ENCODE measurements at places on chromosomes 2 and 18.
A peak's percentile ranks its signal among the peaks of the same experiment; 100 is the strongest.

DNA sequence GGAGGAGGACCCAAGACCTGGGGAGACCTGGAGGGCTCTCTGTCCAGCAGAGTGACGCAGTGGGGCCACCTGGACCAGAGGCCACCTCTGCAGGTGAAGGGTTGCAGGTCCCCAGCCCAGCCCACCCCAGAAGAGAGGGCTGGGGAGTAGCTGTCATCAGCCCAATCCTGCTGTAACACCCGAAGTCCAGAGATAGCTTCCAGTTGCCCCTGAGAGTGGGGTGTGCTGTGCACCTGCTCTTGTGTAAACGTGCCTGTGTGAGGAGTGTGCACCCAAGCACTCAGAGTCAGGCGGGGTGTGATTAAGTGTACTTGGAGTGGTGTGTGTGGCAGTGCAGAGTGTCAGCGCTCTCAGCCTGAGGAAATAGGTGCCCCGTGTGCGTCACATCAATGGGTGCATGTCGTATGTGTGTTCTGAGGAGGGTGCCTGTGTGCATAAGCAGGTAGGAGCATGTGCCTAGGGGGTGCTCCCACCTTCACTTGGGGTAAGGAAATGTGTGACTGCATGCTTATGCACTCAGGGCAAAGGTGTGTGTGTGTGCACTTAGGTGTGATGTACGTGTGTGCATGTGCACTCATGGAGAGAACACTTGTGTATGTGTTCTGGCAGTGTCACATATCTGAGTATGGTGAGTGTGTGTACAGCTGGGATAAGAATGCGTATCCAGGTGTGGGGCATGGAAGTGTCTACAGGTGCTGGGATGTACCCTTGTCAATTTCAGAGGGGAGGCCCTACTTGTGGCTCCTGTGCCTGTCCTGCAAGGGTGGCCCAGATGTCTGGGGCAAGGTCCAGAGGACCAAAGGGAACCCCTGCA, 672 bp downstream of the ATP6V1B1 start:
- no peak for DNase-seq

- DNase-seq, result no peak
These were observed 709.5 kb upstream of the ACVR2A start for GRCh38 chr2:147135376-147135775.

DNA sequence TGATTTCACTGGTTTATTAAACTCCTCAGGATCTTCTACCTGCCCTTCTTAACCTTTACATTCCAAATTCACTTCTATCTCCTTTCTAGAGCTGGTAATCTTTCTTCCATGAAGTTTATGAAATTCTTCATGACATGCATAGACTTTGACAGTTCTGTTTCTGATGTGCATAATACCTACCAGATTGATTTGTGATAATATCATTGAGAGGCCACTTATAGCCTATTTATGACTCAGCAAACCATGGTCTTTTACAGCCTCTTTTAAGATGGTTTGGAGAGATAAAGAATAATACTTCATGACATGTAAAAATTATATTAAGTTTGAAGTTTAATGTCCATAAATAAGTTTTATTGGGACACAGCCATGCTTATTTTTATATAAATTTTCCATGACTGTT, 14.0 kb downstream of the SCN2A start:
- DNase-seq, result no peak

DNA sequence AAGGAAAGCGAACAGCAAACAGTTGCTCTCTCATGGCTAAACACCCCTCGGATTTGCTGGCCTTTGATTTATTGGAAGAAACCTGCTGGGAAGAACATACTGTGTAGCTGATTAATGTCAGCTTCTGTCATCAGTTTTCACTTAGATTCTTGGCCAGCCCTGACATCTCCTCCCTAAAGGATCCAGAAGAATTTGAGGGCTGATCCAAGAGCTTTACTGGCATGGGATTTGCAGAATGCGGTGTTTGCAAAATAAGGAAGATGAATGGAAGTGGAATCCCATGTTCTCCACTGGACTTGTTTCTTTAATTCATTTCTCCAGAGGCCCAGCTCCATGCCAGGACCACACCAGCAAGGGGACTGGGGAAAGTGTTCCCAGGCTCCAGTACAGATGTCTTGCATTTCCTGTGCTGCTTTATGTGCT, 80.5 kb downstream of the RDH14 start:
- no peak for DNase-seq

GRCh38 chr18:63648241-63648640, 4.2 kb upstream of the SERPINB4 start:
- DNase-seq, result no peak

GRCh38 chr18:9673296-9674251, 34.5 kb upstream of the RAB31 start:
- no peak for DNase-seq

GRCh38 chr2:202634556-202635427, at the start of gene FAM117B:
Gene FAM117B (plus strand): TSS chr2:202634969. CDS start chr2:202635188, 219 bp downstream.
- DNase-seq, result peak; percentile 96

GRCh38 chr2:41042343-41042742, 590.5 kb upstream of the SLC8A1 start:
- DNase-seq, result no peak

- peak; percentile 56 for DNase-seq
These were observed 10.6 kb upstream of the ITGB6 start for GRCh38 chr2:160210599-160211138.

DNA sequence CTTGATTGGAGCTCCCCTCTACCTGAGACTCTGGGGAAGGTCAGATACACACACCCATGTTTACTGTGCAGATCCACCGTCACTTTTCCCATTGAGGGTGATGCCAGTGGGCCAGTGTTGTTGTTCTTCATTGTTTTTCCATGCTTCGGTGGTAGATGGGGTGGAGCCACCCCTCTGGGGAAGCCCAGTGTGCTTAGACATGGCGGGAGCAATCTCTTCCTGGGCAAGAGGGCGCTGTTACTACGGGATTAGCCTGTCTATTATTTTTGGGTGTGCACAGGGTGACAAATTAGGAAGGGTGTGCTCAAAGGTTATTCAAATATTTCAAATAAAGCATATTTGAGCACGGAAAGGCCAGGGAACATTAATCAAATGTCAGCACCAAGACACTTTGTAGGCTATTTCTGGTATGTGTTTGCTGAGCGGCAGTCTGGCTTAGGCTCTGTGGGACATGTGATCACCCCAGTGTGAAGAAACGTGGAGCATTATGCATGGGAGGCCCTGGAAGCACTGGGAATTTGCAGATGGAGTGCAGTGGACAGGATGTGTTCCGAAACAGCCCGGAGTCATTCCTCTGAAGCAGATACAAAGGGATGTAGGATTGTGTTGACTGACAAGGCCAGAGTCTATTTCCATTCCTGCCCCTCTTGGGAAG, 34.8 kb upstream of the SMIM21 start:
- DNase-seq, result no peak

- DNase-seq, result peak; percentile 19
These were observed 21.6 kb upstream of the SLC20A1 start for GRCh38 chr2:112623913-112624777.

GRCh38 chr2:46569061-46569560, 89.7 kb downstream of the TMEM247 start:
- no peak for DNase-seq

DNA sequence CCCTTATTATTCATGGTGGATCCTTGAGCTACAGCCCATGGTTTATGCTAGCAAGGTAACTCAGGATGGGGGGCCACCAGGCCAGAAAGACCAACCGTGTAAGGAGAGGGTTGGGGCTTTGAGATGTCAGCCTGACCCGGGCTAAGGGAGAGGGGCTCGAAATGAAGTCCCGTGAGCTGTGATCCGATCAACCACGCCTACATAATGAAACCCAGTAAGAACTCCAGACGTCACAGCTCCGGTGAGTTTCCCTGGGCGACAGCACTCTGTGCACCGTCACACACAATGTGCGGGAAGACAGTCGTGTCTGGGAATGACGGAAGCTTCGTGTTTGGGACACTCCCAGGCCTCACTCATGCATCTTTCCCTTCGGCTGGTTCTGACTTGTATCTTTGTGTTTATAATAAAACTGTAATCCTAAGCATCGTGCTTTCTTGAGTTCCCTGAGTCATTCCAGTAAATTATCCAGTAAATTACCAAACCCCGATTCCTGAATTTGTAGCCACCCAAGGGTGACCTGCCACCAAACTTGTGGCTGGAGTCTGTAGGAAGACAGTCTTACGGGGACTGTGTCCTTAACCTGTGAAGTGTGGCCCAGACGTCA, 44.2 kb downstream of the CYP27C1 start:
- DNase-seq, result no peak

DNA sequence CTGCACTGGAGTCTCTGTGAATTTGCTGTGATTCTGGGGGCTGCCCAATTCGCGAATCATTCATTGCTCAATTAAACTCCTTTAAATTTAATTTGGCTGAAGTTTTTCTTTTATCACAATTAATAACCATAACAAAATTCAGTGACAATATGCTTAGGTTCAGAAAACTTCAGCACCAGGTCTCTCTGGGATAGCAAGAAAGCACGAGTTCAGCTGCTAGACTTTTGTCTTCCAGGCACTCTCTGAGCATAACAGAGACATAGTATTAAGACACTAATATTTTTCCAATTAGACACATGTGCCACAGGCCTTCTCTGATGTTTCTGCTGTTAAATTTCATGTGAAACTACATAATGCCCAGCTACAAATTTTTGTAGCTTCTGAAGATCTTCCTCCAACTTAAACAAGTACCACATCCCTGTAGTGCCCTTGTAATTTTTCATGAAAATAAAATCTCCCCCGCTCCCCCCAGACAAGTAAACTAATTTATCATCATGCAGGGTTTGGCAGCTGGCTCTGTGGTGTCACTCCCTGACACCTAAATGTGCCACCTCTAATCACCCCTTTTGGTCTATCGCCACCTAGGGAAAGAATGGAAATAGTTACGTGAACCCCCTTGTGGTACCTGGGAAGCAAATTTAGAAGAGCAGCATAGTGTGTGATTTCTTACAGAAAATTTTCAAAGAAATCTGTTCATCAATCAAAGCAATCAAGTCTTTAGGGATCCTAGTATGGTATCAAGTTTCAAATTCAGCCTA, 94.1 kb downstream of the CSRNP3 start:
- no peak for DNase-seq

DNA sequence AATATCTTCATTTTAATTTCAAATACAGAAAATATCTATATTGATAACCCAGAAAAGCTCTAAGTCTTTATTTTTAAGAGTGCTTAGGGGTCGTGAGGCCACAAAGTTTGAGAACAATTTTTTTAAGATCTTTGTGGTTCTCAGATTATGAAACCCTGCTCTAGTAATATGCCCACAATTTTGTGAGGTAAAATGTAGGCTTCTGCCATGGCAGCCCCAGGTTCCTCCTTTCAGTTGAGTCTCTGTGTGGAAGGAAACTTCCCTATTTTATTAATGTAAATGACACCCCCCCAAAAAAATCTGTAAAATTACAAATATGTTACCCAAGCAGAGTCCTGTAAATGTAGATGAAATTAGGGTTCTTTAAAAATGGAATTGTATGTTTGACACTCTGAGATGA, 600.5 kb downstream of the SATB2 start:
- DNase-seq, result no peak

GRCh38 chr2:95352310-95353054, 50.0 kb upstream of the FAHD2A start:
- DNase-seq, result no peak

DNA sequence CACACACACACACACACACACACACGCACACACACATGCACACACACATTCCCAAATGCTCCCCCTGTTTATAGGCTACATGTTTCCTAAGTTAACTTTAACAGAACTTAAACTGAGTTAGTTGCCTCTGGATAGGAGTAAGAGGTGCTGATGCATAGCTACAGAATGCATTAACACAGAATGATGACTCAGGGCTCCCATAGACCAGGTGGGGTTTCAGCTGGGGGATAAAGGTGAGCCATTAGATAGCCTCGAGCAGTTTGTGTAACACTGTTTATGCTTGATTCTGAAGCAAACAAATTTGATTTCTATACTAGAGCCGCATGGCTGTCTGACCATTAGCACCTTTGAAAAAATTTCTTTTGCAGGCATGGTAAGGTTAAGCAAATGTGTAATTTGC, 741.0 kb downstream of the PLCL1 start:
- DNase-seq, result no peak

DNA sequence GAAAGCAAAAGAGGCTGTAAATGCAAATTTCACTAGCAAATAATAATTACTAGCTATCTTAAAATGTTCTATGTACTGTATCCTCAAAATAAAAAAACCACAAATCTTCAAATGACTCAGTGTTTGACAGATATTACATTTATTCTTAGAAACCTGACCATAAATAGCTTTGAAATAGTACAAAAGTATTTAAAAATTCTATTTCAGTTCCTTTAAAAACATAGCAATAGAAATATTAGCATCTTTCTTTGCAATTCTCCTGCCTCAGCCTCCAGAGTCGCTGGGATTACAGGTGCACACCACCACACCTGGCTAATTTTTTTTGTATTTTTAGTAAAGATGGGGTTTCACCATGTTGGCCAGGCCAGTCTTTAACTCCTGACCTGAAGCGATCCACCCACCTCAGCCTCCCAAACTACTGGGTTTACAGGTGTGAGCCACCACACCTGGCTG, 50.6 kb downstream of the MSH6 start:
- no peak for DNase-seq

DNA sequence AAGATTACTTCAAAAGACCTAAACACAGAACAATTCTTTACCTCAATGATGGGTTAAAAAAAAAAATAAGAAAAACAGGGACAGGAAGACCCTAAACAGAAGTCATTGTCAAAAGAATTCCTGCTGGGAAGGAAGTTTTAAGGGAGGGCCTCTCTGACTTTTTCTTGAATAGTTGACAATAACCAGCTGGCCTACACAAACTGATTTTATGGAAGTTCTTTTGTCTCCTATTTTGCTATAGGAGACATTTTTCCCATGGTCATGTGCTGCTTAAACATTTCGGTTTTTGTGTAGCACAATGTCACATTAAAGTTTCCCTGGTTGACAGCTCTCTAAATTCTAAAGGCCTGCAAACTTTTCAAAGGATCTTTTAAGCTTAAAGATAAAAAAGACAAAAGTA, 55.3 kb downstream of the RFTN2 start:
- DNase-seq, result no peak

DNA sequence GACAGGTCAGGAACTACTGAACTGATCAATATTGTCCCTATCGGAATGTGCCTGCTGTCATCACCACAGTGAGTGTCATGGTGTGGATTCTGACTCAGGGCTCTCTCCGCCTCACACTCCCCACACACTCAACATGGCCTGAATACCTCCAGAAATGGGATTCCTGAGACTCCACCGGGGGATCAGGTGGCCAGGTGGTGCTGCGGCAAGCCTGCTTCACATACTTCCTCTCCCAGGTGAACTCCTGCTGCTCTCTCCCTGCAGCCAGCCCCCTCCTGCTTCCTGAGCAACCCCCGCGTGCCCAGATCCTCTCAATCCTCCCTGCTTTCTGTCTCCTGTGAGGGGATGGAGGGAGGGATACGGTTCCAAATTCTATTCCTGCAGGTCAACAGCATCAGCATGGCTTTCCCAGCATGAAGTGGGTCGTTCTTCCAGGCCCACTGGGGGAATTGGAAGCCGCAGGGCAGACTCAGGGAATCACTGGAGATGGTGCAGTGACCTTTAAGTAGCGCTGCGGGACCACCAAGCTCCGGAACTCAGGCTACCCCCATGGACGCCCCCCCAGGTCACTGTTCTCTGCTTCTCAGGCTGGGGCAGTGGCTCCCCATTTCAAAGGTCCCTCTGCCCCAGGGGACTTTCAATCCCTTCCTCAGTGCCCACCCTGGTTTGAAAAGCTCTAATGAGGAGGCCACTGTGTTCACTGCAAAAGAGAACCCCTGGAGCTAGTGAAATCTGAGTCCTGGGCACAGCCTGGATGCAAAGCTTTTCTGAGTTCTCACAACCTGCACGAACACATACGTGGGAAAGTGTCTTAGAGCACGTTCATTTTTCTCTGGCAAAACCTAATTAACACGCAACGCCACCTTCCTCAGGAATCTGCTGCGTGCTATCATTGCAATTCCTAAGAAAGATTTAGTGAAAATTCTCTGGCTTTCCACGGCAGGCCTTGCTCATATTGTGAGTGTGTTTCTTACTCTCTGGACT, 168.4 kb downstream of the ZFP36L2 start:
- no peak for DNase-seq

Data from T-helper 1 cell (primary cell).